ENCODE measurements at places on chromosomes 4 and X. TPM values are rescaled to one million over a fixed set of nuclear protein-coding genes. Genes with fewer than 3 reads are reported as not detected.

TEX11 gene
- not detected for total RNA-seq

- no peak for DNase-seq
Measured at GRCh38 chrX:11893933-11894710, 136.1 kb downstream of the MSL3 start.

GRCh38 chr4:89703829-89704590 lies 133.0 kb downstream of the SNCA start:
- no peak for DNase-seq

FRYL gene
- 167 TPM for total RNA-seq

GRCh38 chr4:78446619-78447018 lies 105.0 kb upstream of the ANXA3 start:
- DNase-seq: no peak

DNA sequence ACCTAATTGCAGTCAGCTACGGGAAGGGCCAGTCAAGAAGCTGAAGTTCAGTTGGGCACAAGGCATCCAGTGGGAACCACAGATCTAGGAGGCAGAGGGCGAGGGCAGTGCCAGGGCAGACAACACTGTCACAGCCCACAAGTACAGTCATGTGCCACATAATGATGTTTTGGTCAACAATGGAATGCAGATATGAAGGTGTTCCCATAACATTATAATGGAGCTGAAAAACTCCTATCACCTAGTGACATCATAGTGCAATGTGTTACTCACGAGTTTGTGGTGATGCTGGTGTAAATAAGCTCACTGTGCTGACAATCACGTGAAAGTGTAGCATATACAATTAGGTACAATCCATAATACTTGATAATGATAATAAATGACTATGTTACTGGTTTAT lies 4.5 kb upstream of the TMEM255A start:
- DNase-seq: no peak

CCNB3 gene
- not detected for total RNA-seq

DNA sequence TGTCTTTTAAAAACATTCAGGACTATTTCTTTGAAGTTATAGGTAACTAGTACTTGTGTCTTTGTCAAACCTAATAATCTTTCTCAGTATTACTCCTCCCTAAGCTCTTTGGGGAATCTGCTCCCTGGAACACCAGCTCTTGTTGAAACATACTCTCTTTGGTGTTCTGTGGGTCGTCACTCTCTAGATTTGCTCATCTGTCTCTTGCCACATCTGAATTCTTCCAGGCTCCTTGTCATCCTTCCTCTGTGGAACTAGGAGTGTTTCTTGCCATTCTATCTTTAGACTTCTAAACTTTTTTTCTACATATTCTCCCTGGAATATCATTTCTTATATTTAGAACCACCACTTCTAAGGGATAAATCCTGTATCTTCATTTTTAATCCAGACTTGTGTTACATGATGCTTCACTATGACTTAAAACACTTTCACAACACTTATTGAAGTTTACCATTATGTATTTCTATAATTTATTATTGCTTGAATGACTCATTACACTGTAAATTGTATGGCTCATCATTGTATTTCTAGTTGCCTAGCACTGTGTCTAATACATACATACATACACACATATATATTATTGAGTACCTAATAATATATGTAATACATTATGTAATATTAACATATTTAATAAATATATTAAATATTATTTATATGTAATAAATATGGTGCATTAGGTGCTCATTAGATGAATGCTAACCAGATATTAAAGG lies 186.1 kb downstream of the TMA16 start:
- no peak for DNase-seq

NMU gene
- total RNA-seq: not detected

GAGE12E gene
- total RNA-seq: not detected
